ENCODE measurements at places on chromosomes 7 and 10. TPM values are rescaled to one million over a fixed set of nuclear protein-coding genes. Genes with fewer than 3 reads are reported as not detected.

The GSTK1 gene
- total RNA-seq, result 75.8 TPM

The PITX3 gene
- not detected for total RNA-seq

The CD36 gene
- total RNA-seq, result 120 TPM

The PNLIP gene
- 8,888 TPM for total RNA-seq

The ZSCAN25 gene
- 12.7 TPM for total RNA-seq

The STAG3 gene
- total RNA-seq, result not detected

Data from body of pancreas (tissue), 4 donors.